CD4-positive, CD25-positive, alpha-beta regulatory T cell (primary cell): ENCODE measurements at places on chromosomes 2 and 18. TPM values are rescaled to one million over a fixed set of nuclear protein-coding genes. Genes with fewer than 3 reads are reported as not detected.

The EEF1B2 gene
- 511 TPM for total RNA-seq

- peak overlapping the region; percentile 56 for H3K27ac ChIP-seq
- no peaks in the 10 kb centered on the region for H3K27me3 ChIP-seq
- H3K36me3 ChIP-seq: peaks cover 47% of the 10 kb centered on the region
- H3K4me3 ChIP-seq: peak overlapping the region; percentile 93
- H3K4me1 ChIP-seq: peaks cover 43% of the 10 kb centered on the region
Measured at GRCh38 chr2:218270721-218271486, 585 bp downstream of the PNKD start.

GRCh38 chr2:3620834-3621233 lies 25.9 kb downstream of the COLEC11 start:
- no peaks in the 10 kb centered on the region for H3K4me1 ChIP-seq
- DNase-seq: no peak
- H3K4me3 ChIP-seq: no peak overlapping the region
- no peak overlapping the region for H3K27ac ChIP-seq
- no peaks in the 10 kb centered on the region for H3K27me3 ChIP-seq

DNA sequence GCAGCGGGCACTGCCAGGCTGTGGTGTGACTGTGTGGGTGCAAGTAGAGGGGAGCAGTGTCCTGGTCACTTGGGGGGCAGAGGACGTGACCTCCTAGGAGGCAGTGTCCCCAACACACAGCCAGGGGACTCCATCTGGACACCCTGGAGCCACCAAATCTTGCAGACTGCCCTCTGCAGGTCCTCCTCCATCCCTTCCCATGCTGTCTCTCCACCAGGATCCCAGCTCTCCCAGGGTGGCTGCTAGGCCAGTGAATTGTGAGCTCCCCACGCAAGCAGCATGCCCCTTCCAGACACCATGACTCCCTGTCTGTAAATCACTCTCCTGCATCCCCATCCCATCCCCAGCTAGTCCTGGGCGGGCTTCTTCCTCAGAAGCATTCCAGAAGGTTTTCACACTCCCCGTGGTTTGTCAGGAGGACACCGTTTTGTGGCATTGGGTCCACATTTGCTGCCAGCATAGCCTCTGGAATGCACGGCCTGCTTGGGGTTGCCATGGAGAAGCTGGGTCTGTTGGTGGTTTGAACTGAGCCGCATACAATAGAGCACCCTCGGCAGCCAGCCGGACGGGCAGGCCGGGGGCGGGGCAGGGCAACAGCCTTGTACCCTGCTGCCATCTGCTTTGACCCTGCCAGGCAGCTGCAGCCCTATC lies 210.7 kb downstream of the KLHL29 start:
- DNase-seq: no peak
- H3K4me1 ChIP-seq: no peaks in the 10 kb centered on the region
- H3K27ac ChIP-seq: no peak overlapping the region
- no peaks in the 10 kb centered on the region for H3K36me3 ChIP-seq
- H3K27me3 ChIP-seq: no peaks in the 10 kb centered on the region

The C2orf15 gene
- total RNA-seq: 2.0 TPM

DNA sequence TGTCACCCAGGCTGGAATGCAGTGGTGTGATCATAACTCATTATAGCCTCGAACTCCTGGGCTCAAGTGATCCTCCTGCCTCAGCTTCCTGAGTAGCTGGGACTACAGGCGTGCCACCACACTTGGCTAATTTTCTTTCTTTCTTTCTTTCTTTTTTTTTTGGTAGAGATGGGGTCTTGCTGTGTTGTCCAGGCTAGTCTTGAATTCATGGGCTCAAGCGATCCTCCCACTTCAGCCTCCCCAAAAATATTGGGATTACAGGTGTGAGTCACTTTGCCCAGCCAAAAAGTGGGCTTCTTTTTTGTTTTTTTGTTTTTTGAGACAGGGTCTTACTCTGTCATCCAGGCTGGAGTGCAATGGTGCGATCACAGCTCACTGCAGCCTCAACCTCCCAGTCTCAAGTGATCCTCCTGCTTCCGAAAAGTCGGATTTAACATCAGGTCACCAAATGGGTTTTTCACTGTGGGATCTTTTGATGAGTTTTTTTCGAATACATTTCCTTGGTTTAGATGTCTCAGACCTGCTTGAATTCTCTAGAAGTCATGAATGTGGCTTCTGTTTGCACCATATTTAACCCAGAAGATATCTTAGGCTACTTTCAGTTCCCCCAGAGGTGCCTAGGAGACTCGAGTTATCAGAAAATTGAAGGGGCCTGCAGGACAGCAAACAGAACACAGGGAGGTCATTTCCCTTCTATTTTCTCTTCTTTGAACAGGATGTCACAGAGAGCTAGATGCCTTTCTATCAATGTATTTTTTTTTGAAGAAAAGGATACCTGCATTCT lies 8.9 kb downstream of the RAB31 start:
- H3K27me3 ChIP-seq: peaks cover 5% of the 10 kb centered on the region
- peaks cover under 1% of the 10 kb centered on the region for H3K4me1 ChIP-seq
- no peak overlapping the region for H3K27ac ChIP-seq
- H3K4me3 ChIP-seq: no peak overlapping the region
- H3K36me3 ChIP-seq: no peaks in the 10 kb centered on the region

- no peaks in the 10 kb centered on the region for H3K27me3 ChIP-seq
- no peaks in the 10 kb centered on the region for H3K36me3 ChIP-seq
- DNase-seq: peak; percentile 9
- peak overlapping the region; percentile 65 for H3K4me3 ChIP-seq
Measured at GRCh38 chr2:64989982-64990614, 899 bp downstream of the SLC1A4 start.
